Left ventricle myocardium inferior (tissue), 1 donor: ENCODE measurements at places on chromosomes 5 and 9. TPM values are rescaled to one million over a fixed set of nuclear protein-coding genes. Genes with fewer than 3 reads are reported as not detected.

PPWD1 gene
- total RNA-seq = 19.7 TPM

DNA sequence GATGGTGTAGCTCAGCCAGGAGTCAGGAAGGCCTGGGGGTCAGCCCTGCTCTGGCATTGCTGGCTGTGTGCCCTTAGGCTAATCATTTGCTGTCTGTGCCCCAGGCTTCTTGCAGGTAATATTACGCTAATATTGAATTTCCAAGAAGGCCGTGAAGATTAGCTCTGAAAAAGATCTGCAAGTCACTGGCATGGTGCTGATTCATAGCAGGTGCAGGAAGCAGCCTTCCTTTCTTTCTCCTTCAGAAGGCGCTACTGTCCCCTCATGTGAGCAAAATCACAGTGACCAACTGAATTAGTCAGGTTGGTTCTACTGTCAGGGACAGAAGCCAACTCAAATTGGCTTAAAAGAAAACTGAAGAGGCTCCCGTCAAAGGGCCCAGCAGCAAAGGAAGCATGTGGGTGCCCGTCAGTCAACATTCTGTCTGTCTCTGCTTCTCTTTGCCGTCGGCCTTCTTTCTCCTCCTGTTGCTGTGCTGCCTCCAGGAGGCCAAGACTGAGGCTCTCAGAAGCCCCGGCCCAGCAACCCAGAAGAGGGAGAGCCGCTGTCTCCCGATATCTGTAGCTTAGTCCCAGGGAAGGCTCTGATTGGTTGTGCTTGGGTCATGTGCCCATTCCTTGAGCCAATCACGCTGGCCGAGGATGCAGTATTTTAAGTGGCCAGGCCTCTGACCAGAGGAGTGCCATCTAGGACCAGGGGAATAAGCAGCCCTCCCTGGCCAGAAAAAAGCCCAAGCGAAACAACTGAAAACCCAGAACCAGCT, 67.8 kb upstream of the NEURL1B start:
- DNase-seq = peak; percentile 2

GRCh38 chr9:100602342-100602801, 24.5 kb downstream of the CAVIN4 start:
- no peak for DNase-seq

GRCh38 chr5:133247881-133248624, 196.2 kb downstream of the HSPA4 start:
- DNase-seq = no peak

GRCh38 chr9:128006332-128006996, 25.7 kb upstream of the EEIG1 start:
- DNase-seq = no peak

FOCAD gene
- total RNA-seq = 29.0 TPM

OLFM1 gene
- total RNA-seq = 10.0 TPM
